ENCODE measurements at places on chromosomes 7 and 10.

GRCh38 chr7:149838992-149839408, 825 bp downstream of the ZNF862 start:
- peaks cover 14% of the 10 kb centered on the region for H3K27me3 ChIP-seq
- DNase-seq: no peak
- peak overlapping the region; percentile 82 for H3K27ac ChIP-seq
- H3K4me1 ChIP-seq: peaks cover 35% of the 10 kb centered on the region

GRCh38 chr10:32952094-32952493, 5.9 kb downstream of the ITGB1 start:
- no peak for DNase-seq
- H3K36me3 ChIP-seq: peaks cover 17% of the 10 kb centered on the region
- peak overlapping the region; percentile 96 for H3K4me3 ChIP-seq
- no peaks in the 10 kb centered on the region for H3K27me3 ChIP-seq
- peaks cover 72% of the 10 kb centered on the region for H3K4me1 ChIP-seq

- H3K27ac ChIP-seq: peak overlapping the region; percentile 76
- H3K36me3 ChIP-seq: peaks cover 2% of the 10 kb centered on the region
- no peak for DNase-seq
Observed at GRCh38 chr7:149284343-149284742, 22.3 kb downstream of the ZNF783 start.

DNA sequence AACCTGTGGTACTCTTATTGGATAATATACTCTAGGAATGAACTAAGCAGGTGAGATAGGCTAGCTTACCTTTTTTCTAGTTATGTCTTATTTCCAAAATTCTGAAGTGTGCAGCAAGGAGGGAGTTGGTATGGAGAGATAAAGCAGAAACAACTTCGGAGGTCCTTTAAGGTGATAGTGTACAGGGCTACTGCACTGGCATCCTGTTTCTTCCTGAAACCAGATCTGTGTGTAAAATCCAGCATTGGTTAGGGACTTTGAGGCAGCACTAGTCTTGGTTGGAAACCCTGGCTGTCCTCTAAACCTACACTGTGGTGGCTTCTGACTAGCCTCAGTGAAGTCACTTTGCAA, 66.9 kb upstream of the STRIP2 start:
- peak overlapping the region; percentile 61 for H3K27ac ChIP-seq
- no peak for DNase-seq
- H3K27me3 ChIP-seq: no peaks in the 10 kb centered on the region
- no peaks in the 10 kb centered on the region for H3K36me3 ChIP-seq
- peaks cover 15% of the 10 kb centered on the region for H3K4me1 ChIP-seq
- H3K4me3 ChIP-seq: peak overlapping the region; percentile 81

GRCh38 chr10:114043532-114044246, at the start of gene ADRB1:
TSS of gene ADRB1 (plus strand) at chr10:114043866. CDS start at chr10:114044133, 267 bp downstream.
- no peak within 1 kb of the TSS for H3K27ac ChIP-seq
- H3K4me1 ChIP-seq: peaks cover 13% of the 10 kb centered on the region
- peak; percentile 37 for DNase-seq
- peak within 1 kb of the TSS; percentile 89 for H3K4me3 ChIP-seq

DNA sequence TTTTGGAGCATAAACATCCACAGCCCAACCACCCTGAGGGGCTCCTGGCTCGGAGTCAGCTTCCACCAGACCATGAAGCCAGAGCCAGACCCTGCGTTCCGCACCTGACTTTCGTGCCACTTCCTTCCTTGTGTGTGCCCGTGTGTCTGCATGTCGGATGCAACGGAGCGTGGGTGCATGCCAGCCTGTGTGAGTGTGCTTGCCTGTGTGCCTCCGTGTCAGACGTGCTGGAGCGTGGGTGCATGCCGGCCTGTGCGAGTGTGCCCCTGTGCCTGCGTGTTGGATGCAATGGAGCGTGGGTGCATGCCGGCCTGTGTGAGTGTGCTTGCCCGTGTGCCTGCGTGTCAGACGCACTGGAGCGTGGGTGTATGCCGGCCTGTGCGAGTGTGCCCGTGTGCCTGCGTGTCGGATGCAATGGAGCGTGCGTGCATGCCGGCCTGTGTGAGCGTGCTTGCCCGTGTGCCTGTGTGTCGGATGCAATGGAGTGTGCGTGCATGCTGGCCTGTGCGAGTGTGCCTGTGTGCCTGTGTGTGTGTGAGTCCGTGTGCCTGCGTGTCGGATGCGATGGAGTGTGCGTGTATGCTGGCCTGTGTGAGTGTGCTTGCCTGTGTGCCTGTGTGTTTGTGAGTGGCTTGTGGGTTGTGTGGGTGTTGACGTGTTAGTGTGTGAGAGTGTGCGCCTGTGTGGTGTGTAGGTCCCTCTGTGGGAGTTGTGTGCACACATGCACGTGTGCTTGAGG, 28.1 kb upstream of the KNDC1 start:
- no peaks in the 10 kb centered on the region for H3K27me3 ChIP-seq
- no peaks in the 10 kb centered on the region for H3K36me3 ChIP-seq
- H3K4me1 ChIP-seq: no peaks in the 10 kb centered on the region
- no peak overlapping the region for H3K27ac ChIP-seq

DNA sequence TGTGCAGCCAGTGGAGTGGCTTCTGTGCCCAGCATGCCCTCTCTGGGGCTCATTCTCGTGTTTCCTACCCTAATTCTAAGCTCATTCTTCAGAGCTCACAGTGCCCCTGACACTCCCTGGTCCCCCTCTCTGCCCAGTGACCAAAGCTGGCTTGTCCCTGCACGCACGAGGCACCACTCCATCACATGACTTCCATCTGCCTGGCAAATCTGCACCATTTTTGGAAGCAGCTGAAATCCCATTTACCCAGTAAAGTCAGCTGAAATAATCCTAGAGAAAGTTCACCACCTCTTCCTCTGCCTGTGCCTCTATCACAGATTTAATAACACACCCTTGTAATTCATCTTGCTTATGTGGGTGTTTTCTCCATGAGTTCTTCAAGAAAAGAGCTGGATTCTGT, 616.9 kb downstream of the PTPRN2 start:
- H3K27ac ChIP-seq: no peak overlapping the region
- H3K4me3 ChIP-seq: no peak overlapping the region
- H3K36me3 ChIP-seq: peaks cover 4% of the 10 kb centered on the region
- no peaks in the 10 kb centered on the region for H3K27me3 ChIP-seq

DNA sequence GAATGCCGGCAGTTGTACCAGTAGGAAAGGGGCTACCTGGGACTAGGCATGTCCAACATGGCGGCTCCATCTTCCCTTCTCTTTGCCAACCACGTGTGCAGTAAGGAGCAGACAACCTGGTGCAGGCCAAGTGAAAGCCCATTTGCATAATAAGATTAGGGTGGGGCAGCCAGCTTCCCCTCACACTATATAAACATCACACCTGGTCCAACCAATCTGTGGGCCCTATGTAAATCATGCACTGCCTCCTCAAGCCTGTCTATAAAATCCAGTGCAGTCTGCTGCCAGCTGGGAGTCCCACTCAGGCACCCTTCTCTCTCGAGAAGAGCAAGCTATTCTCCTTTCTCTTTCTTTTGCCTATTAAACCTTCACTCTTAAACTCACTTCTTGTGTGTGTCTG, 429.3 kb downstream of the CALN1 start:
- H3K27me3 ChIP-seq: no peaks in the 10 kb centered on the region
- no peak for DNase-seq
- H3K4me1 ChIP-seq: no peaks in the 10 kb centered on the region
- H3K27ac ChIP-seq: no peak overlapping the region

- H3K4me1 ChIP-seq: peaks cover 15% of the 10 kb centered on the region
- H3K4me3 ChIP-seq: no peak overlapping the region
- no peak for DNase-seq
- no peak overlapping the region for H3K27ac ChIP-seq
- H3K36me3 ChIP-seq: peaks cover 10% of the 10 kb centered on the region
Observed at GRCh38 chr7:37089972-37090371, 358.7 kb downstream of the ELMO1 start.

GRCh38 chr7:55484834-55485233, 87.5 kb downstream of the VOPP1 start:
- peaks cover 21% of the 10 kb centered on the region for H3K36me3 ChIP-seq
- H3K4me3 ChIP-seq: no peak overlapping the region
- H3K4me1 ChIP-seq: peaks cover 62% of the 10 kb centered on the region

- no peak overlapping the region for H3K4me3 ChIP-seq
- H3K4me1 ChIP-seq: peaks cover 3% of the 10 kb centered on the region
- no peaks in the 10 kb centered on the region for H3K36me3 ChIP-seq
- DNase-seq: no peak
Observed at GRCh38 chr10:31701546-31701945, 227.1 kb downstream of the ARHGAP12 start.

- no peak for DNase-seq
- peaks cover 13% of the 10 kb centered on the region for H3K4me1 ChIP-seq
- H3K36me3 ChIP-seq: no peaks in the 10 kb centered on the region
- H3K4me3 ChIP-seq: no peak overlapping the region
- H3K27me3 ChIP-seq: no peaks in the 10 kb centered on the region
Observed at GRCh38 chr7:17183630-17184328, 114.7 kb upstream of the AHR start.

DNA sequence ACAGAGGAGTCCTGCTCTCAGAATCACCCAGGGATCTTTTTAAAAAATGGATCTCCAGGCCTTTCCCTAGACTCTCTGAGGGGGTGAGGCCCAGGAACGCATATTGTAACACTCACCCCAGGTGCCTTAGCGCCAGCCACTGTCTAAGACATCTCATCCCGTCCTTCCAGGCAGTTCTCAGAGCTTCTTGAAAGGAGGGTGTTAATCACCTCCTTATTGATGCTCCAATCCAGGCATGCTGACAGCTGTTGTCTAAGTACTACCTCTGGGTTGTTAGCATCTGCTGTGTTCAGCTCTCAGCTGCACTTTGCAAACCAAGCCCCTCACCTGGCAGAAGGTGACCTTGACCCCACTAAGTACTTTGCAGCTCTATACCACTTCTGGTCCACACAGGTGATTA, 36.0 kb downstream of the KIAA1549 start:
- no peaks in the 10 kb centered on the region for H3K36me3 ChIP-seq
- DNase-seq: no peak
- no peak overlapping the region for H3K4me3 ChIP-seq
- peaks cover 2% of the 10 kb centered on the region for H3K4me1 ChIP-seq
- no peak overlapping the region for H3K27ac ChIP-seq
- peaks cover 24% of the 10 kb centered on the region for H3K27me3 ChIP-seq

DNA sequence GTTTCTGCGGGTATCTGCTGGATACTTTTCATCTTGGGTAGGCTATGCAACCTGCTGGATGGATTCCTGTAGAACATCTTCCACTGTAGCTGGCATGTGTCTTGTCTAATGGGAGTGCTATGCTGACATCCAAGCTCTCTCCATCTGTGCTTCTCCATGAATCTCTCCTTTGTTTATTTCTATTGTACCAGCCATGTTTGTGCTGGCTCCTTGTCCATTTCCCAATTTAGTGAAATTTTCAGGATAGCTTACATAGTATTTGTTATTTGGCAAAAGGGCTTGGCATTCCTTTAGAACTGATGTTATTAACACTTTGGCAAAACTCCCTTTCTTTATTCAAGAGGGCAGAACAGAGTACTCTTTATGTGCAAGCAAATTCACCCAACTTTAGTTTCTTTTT, 198.0 kb downstream of the CSTF2T start:
- H3K27me3 ChIP-seq: no peaks in the 10 kb centered on the region
- H3K4me3 ChIP-seq: no peak overlapping the region

GRCh38 chr7:51315393-51316261, 982 bp downstream of the COBL start:
- DNase-seq: no peak
- H3K27me3 ChIP-seq: peaks cover 39% of the 10 kb centered on the region
- peak overlapping the region; percentile 58 for H3K4me3 ChIP-seq
- no peak overlapping the region for H3K27ac ChIP-seq
- no peaks in the 10 kb centered on the region for H3K36me3 ChIP-seq

DNA sequence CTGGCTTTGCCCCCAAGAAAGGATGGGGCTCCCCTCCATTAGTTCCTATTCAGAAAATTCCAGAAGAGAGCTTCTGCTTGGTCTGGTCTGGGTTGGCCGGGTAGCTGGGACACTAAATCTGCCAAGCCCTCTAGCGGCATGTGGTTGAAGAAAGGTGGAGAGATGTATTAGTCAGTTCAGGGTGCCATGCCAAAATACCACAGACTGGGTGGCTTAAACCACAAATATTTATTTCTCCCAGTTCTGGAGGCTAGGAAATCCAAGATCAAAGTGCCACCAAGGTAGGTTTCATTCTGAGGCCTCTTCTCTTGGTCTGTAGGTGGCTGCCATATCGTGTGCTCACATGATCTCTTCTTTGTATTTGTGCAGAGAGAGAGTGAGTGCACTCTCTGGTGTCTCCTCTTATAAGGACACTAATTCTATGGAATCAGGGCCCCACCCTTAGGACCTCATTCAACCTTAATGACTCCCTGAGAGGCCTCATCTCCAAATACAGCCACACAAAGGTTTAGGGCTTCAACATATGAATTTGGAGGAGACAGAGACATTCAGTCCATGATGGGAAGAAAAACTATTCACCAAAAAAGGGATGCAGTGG, 38.7 kb upstream of the MTPAP start:
- DNase-seq: no peak
- H3K4me1 ChIP-seq: peaks cover 5% of the 10 kb centered on the region
- H3K27ac ChIP-seq: no peak overlapping the region
- peaks cover 47% of the 10 kb centered on the region for H3K27me3 ChIP-seq
- H3K36me3 ChIP-seq: no peaks in the 10 kb centered on the region
- no peak overlapping the region for H3K4me3 ChIP-seq

DNA sequence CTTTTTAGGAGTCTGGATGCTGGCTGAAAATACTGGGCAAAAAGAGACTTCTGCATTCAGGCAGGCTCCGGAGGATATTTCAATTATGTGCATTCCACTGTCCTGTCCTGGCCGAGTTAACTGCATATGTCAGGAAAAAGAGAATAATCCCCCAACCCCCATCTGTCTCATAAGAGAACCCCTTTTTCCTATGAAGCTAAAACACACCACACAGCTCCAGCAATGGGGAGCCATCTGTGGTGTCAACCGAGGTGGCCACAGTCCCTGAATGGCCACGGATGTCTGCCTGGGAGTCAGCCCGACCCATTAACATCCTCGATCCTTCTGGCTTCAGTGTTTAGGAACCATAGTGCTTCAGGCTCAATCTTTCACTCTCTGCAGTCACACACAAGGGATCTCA, 70.4 kb downstream of the RSU1 start:
- H3K27me3 ChIP-seq: no peaks in the 10 kb centered on the region
- H3K4me3 ChIP-seq: no peak overlapping the region
- H3K36me3 ChIP-seq: peaks cover 18% of the 10 kb centered on the region
- DNase-seq: no peak

GRCh38 chr10:17523246-17523753, 68.9 kb upstream of the ST8SIA6 start:
- H3K27ac ChIP-seq: no peak overlapping the region
- peaks cover 4% of the 10 kb centered on the region for H3K36me3 ChIP-seq
- H3K27me3 ChIP-seq: peaks cover 7% of the 10 kb centered on the region
- no peak overlapping the region for H3K4me3 ChIP-seq

DNA sequence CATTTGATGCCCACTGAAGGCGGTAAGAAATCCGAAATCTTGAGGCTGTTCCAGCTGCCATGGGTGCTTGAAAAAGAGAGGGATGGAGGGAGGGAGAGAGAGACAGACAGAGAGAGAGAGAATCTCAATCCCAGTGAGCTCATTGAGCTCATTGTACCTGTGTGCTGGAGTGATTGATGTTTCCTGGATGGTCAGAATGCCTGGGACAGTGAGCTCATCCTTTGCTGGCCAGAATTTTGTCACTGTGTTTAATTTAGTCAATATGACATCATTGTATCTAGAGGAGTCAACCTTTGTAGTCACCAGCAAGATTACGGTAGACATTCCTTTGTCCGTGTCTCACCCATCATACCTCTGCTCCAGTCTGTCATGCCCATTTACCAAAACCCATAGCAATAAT, 625.4 kb upstream of the POM121L12 start:
- H3K4me1 ChIP-seq: no peaks in the 10 kb centered on the region
- no peak overlapping the region for H3K4me3 ChIP-seq
- no peak for DNase-seq
- H3K36me3 ChIP-seq: no peaks in the 10 kb centered on the region
- no peaks in the 10 kb centered on the region for H3K27me3 ChIP-seq

All from T-helper 17 cell (primary cell).